ENCODE measurements at places on chromosomes 5 and 9.

DNA sequence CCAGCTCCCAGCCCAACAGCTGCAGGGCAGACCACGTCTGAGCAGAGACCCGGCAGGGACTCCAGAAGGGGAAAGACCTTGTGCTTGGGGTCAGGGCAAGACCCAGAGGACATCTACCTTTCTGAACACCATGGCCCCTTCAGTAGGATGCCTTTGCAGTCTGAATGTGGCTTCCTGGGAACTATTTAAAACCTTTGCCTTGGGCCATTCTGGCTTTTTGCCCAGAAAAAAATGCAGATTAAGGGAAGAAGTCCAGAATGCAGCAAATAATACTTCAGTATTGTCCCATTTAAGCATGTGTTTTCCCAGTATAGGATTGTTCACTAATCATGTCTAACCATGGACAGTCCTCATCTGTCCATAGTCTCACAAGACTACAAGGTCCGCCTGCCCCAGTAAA is 67.5 kb upstream of the ERCC6L2 start:
- no peak for DNase-seq

DNA sequence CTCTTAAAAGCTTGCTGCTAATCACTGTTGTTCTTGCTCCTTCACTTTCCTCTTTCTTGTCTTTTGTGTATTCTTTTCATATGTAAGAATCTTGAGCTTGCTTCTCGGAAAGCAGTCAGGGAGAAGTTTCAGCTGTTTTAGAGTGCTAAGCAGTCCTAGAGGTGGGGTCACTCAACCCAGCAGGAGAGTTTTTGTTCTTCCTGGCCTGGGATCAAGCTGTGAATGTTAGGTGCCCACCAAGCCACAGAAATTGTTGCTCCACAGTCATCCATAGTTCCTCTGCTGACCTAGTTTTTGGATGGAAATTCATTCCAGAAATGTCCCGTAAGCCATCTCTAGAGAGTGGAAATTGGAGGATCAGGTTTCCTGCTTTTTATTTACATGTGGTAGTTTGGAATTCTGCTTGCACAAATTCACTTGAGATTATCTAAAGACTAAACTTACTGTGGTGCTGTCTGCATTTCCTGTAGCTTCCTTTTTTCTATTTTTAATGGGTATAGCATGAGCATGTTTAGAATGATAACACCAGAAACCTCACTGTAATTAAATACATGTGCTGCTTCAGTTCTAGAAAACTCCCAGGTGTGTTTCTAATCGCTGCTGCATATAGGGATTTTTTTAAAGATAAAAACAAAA is 108.7 kb downstream of the MAST4 start:
- DNase-seq: peak; percentile 83

- no peak for DNase-seq
These were observed 148.6 kb upstream of the PHYKPL start for GRCh38 chr5:178381206-178381605.

- DNase-seq: no peak
These were observed 124.1 kb upstream of the ACO1 start for GRCh38 chr9:32260151-32260862.

- no peak for DNase-seq
These were observed 417.3 kb downstream of the RAB3C start for GRCh38 chr5:59000211-59000610.

GRCh38 chr9:7578951-7579350 is 220.6 kb downstream of the DMAC1 start:
- no peak for DNase-seq

- no peak for DNase-seq
These were observed 234.2 kb upstream of the PPP1R2B start for GRCh38 chr5:156615901-156616300.

DNA sequence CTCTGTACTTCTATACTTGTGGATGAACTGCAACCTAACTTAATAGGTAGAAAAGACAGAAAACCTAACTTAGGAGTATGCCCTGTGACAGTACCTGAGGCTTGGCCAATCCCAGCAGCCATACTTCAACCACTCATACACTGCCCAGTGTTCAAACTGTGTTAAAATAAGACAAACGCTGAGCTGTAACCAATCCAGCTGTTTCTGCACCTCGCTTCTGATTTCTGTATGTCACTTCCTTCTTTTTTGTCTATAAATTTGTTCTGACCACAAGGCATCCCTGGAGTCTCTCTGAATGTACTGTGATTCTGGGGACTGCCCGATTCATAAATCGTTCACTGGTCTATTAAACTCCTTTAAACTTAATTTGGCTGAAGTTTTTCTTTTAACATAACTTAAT is 41.4 kb downstream of the AUH start:
- no peak for DNase-seq

All from brain pericyte (primary cell).